Activated naive CD8-positive, alpha-beta T cell treated with anti-CD3 and anti-CD28 coated beads, Interleukin-2, amount 50 U/mL, for 24 hours (primary cell): ENCODE measurements at places on chromosomes 6 and 20.

GRCh38 chr20:49452011-49452482, 30.4 kb downstream of the KCNB1 start:
- no peak for DNase-seq

DNA sequence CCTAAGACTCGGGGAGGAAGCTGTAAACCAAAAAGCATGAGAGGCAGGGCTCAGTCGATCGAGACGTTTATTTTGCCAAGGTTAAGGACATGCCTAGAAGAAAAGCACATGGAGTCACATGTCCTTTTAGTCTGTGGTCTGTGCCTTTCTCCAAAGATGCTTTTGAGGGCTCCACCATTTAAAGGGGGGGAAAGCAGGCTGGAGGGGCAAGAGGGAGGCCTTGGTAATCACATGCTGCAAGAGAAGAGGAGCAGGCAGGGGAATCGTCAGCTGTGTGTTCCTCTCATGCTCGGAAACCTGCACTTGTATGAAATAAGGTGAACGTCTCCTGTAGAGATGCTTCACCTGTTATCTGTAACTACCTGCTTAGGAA, 9.1 kb upstream of the YTHDF1 start:
- no peak for DNase-seq

DNA sequence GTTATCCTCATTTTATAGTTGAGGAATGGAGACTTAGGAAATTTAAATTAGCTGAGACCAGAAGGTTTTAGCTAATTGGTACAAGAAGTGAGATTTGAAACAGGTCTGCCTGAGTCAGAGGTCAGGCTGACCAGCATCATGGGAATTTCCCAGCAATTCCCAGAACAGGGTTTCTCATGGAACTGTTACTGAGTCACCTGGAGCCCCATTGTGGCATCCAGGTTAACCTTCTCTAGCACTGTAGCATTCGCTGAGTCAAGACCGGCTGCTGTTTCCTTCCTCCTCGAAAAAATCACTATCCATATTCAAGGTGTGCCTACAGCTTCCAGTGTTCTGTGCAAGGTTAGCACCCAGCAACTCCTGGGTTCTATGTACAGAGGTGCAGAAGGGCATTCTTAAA, 238.0 kb upstream of the MAN1A1 start:
- DNase-seq: no peak

DNA sequence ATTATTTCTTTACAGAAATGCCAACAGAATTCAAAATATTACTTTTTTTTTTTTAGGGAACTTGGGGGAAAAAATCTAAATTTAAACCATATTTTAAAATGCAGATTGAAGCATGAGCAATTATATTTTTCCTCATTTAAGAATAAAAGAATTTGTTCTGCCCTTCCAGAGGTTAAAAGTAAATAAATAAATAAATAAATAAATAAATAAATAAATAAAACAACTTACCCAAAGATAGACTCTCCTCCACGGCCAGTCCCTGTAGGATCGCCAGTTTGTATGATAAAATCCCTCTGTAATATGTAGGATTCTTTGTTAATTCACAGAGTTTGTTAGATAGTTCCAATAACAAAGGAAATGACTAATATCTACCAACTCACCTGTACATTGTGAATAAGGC, 4.7 kb downstream of the PPIL4 start:
- no peak for DNase-seq

DNA sequence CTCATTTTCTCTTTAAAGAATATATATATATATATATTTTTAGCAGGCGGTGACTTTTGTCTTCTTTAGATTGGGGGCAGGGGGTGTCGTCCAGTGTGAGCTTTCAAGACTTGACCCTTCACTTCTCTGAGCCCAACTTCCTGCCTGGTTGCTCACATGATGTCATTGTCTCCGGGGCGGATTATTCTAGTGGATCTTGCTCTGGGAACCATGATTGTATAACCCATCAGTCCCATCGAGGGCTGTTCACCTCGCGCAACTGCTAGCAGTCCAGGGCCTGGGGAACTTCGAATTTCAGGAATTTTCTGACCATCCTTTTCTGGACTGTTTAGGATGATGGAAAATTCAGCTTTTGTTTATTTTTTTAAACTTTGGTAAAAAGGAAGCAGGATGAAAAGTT, 1.0 kb downstream of the IGF2R start:
- peak; percentile 44 for DNase-seq

DNA sequence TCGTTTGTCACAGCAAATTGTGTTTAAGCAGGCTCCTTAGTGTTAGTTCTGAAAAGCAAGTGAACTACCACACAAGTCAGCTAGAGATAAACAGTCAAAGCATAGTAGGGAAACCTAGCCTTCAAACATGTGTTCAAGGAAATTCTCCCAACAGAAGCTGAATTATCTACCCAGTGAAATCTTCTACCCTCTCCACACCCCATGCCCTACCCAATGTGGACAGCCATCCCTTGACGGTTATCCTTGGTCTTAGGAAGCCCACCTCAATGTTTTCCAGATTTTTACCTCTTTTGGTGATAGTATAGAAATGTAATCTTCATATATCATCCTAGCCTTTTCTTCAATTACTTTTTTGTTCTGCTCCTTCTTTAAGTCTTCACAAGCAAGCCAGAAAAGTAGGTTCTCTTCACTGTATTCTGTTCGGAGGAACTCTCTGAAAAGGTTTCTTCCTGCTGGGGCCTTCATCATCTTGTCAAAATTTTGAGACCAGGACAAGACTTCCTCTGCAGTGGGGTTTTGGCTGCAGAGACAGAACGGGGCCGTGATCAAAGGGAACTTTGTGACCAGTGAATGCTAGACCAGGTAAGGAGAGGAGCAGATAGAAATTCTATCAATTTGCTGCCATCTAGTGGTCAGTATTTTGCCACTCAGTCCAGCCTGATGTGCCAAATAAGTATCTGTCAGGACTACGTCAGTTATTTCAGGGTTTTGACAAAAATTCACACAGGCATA, 21.6 kb upstream of the MTRF1L start:
- DNase-seq: peak; percentile 14

- DNase-seq: no peak
Measured at GRCh38 chr20:32507998-32508774, 76.9 kb downstream of the NOL4L start.

DNA sequence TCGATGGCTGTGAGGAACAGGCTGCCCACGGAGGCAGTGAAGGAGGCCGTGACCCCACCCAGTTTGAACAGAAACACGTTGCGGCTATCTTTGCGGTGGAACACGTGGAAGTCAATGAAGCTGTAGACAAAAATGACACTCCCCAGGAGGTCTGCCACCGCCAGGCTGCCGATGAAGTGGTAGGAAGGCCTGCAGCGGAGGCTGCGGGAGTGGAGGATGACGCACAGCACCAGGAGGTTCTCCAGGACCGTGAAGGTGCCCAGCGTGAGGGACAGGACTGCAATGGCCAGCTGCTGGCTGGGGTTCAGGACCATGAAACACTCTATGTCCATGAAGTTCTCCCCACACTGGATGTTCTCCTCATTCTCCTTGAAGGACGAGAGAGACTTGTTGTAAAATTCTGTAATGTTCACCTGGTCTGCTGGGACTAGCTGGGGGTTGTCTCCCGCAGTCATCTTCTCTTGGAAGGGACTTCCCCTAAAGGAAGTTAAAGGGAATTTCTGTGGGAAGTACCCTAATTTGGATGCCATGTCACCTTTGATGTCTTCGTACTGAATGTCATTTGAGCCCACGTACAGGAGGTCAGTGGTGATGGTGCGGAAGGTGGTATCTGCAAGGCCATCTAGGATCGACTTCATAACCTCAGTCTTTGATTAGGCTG, 21.4 kb downstream of the CNR1 start:
- DNase-seq: no peak

DNA sequence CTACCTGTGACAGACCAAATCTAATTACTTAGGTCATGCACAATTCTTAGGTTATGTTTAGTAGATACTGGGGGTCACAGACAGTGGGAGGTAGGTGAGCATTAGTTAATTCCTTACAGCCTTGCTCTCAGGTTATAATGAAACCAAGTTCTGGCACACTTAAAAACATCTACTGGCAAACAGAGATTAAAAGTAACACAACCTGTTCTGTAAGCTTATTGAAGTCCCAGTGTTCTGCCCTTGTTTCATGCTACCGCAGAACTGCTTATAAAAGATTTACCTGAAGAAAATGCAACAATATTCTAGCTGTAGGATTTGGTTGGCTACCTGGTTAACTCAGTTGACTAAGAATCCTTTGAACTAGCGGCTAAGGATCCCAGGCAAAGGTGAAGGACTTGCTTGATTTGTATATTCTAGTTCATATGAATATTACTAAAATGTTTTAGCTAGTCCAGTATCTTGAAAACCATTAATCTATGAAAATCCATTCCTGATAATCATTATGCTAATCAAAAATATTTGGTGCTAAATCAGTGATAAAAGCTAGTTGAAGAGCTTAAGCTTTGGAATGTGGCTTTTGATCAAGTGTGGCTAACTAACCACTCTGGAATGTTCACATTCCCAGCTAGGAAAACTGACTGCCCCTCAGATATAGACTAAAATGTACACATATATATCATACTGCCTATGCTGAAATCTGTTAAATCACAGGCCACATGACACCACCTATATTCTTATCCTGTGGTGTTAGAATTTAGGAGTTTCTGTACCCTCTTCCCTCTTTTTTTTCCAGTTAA, 7.2 kb downstream of the PEX3 start:
- DNase-seq: no peak

DNA sequence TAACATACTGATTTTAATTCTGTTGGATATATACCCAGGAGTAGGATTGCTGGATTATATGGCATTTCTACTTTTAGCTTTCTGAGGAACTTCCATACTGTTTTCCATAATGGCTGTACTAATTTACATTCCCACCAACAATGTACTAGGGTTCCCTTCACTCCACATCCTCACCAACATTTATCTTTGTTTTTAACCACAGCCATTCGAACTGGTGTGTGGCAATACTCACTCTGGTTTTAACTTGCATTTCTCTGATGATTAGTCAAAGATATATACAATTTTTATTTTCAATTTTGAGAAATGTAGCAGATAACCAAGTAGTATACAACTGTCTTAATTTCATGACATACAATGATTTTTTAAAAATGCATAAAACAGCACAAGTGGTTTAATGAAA, 30.3 kb upstream of the ADGRG6 start:
- no peak for DNase-seq

GRCh38 chr6:30799210-30799609, 54.9 kb upstream of the IER3 start:
- no peak for DNase-seq

- DNase-seq: no peak
Measured at GRCh38 chr6:6775074-6775473, 186.6 kb downstream of the LY86 start.
